ENCODE measurements at places on chromosomes 4 and X.

DNA sequence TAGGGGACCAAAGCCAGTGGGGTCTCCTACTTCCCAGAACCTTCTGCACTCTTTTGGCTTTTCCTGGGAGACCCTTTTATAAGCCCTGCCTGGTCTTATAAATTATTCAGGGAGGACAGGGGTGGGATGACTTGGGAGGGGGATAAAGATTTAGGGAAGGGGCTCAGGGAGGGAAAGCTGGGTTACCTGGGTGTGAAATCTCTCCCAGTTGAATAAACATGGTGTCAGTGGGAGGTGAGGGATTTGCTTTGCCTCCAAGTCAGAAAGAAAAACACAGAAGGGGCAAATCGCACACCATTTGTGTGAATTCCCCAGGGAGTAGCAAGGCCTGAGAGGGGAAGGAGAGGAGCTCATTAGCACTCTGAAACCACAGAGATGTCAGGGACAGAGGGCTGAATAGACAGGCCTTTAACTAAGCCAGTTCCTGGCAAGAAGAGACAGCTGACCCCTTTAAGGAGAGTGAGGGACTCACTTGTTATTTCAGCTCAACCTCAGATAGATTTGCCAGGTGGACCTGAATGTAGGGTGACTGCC is at the start of gene RIPPLY1:
RIPPLY1 (minus strand) TSS at position 51 of the 534 bp plus-strand sequence. CDS start 54 bp downstream, outside the sequence.
- no peak for DNase-seq

- no peak for DNase-seq
Measured at GRCh38 chrX:28969126-28969525, 381.9 kb downstream of the IL1RAPL1 start.

GRCh38 chr4:95158626-95159025 is 390.1 kb downstream of the UNC5C start:
- DNase-seq, result no peak

GRCh38 chr4:69147334-69147733 is 51.1 kb downstream of the UGT2B7 start:
- no peak for DNase-seq

GRCh38 chr4:181950372-181951127 is 292.7 kb upstream of the TENM3 start:
- no peak for DNase-seq
